GM13977 (cell line): ENCODE measurements at places on chromosomes 12 and 14.

GRCh38 chr12:122978507-122978955 is 1.9 kb upstream of the ARL6IP4 start:
- no peak for DNase-seq

GRCh38 chr12:67748743-67749040 is 100.1 kb downstream of the DYRK2 start:
- DNase-seq = no peak

- no peak for DNase-seq
Measured at GRCh38 chr12:22684140-22685118, 59.5 kb downstream of the ETNK1 start.

DNA sequence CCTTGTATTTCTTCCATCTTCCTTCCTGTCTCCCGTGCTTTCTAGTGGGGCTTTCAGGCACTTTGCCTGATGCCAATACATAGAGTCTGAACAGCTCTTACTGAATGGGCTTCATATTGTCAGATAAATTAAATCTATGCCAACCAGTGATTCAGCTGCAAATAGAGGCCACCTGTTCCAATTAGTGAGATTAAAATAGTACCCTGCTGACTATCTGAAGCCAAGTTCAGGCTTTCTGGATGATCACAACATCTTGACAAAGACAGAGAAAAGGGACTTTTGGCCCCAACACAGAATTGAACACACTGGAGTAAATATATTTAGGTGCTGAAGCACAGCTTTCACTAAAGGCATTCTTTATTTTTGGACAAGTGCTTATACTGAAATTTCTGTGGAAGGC is 11.8 kb downstream of the TMCC3 start:
- no peak for DNase-seq

DNA sequence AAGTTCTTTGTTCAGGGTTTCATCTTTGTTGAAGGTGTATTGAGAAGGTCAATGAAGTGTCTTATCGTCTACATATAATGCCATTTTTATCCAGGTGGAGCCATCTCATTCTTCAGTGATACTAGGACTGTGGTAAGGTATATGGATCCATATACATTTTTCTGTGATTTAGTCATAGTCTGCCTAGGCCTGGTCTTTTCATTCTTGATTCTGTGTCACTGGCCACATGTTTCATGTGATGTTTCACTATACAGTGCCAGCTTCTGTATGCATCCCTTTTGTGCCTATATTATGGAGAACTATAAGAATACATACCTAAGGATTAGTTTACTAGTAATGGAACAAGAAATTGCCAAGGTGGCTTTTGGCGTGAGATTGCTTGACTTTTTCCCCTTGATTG is 40.5 kb downstream of the VEZT start:
- DNase-seq = no peak

DNA sequence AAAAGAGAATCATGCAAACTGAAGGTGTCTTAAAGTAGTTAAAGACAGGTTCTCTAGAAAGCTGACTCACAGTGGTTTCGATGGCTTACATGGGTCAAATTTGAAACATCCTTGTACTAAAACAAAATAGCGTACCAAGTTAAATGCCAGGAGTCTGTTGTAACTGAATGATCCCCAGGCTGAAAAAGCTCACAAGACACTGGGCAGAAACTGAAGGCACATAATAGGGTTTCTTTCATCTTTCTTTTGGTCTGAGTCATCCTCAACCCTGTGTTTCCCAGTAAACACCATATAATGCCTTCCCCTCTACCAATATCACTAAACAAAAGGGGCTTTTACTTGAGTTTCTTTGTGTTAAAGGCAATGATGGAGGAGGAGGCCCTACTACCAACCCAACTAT is 12.8 kb downstream of the ZFYVE1 start:
- DNase-seq = peak; percentile 76

- DNase-seq = no peak
Measured at GRCh38 chr14:99120526-99121318, 151.3 kb downstream of the BCL11B start.

- no peak for DNase-seq
Measured at GRCh38 chr14:73393375-73393774, 65.0 kb downstream of the NUMB start.
